ENCODE measurements at places on chromosomes 4 and X.

DNA sequence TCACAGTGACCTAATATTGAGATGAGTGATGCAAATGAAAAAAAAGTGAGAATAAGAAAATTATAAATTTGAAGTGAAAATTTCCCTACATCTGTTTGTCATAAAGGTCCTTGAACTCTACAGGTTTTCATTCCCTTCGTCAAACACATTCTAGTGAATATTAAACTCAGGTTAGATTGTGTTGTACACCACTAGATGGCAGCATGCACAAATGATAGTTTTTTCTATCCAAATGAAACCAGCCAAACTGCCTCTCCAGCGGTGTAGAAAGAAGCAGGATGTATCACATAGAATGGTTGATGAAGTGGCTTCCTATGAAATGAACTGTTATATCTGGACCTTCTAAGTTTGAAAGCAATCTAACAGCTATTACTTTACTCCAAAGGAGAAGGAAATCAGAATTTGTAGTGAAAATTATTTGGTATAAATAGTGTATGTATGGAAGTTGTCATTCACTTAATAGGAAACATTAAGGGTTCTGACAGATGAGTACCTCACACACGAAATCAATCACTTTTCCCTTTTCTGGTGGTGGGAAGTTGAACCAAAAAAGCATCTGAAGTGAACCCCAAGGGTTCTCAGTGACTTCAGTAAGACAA lies 382.7 kb downstream of the UNC5C start:
- DNase-seq = no peak

DNA sequence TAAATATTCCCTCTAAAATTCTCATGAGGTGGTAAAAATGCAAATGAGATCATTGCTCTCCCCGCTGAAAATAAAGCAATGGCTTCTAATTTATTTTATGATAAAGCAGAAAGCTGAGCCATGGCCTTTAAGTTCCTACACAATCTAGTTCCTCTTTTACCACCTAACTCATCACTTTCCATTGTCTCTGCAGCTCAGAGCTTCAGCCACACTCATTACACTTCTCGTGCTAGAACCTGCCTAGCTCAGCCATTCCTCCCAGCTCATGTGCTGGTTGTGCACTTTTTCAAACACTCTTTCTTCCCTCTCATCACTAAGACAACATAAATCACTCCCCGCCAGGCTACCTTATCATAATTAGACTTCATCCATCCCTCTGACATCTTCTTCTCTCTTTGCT lies 1112.1 kb upstream of the PRKX start:
- DNase-seq = no peak

- DNase-seq = no peak
These were observed 126.1 kb downstream of the ASB9 start for GRCh38 chrX:15143825-15144121.

- no peak for DNase-seq
These were observed 2.8 kb downstream of the GK start for GRCh38 chrX:30655991-30656390.

GRCh38 chr4:10593130-10593529 lies 91.4 kb downstream of the CLNK start:
- no peak for DNase-seq

GRCh38 chrX:70444326-70444945 lies at the start of gene DLG3:
Gene DLG3 (plus strand): TSS chrX:70444835. CDS start chrX:70445202, 367 bp downstream.
- DNase-seq = peak; percentile 19
